ENCODE measurements at places on chromosomes 11 and 22.

GRCh38 chr22:47130883-47131631 is 368.6 kb downstream of the TBC1D22A start:
- DNase-seq, result no peak
- H3K4me1 ChIP-seq, result peaks cover 7% of the 10 kb centered on the region
- no peak overlapping the region for H3K4me3 ChIP-seq
- H3K36me3 ChIP-seq, result no peaks in the 10 kb centered on the region
- no peaks in the 10 kb centered on the region for H3K27me3 ChIP-seq
- no peak overlapping the region for H3K27ac ChIP-seq

DNA sequence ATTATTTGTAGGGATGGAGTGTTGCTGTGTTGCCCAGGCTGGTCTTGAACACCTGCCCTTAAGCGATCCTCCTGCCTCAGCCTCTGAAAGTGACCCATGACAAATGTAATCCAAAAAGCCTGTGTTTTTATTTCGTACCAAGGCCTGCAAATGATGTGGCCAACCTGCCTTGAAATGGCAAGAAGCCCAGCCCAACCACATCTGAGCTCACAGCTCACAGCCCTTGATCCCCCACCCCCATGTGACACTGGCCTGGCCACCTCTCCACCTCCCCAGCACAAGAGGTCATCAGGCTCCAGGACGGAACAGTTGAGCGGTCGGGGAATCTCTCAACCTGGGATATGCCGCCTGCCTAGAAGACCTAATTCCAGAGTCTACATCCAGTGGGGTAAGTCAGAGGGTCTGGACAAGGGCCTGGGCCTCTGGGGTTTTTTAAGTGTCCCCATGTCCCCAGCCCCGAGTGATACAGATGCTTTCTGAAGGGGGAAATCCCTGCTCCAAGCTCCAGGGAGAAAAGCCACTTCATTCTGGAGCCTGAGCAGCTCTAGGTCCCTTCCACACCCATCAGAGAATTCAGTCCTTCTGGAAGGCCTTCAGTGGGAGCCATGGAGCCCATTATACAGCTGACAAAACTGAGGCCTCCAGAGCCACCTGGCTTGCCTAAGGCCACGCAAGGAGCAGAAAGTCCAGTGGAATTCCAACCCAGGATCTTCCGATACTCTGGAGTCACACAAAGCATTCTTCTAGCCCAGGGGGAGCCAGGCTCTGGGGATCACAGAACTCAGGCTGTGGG is 70.7 kb downstream of the MN1 start:
- no peak overlapping the region for H3K27ac ChIP-seq
- H3K36me3 ChIP-seq, result no peaks in the 10 kb centered on the region
- no peak overlapping the region for H3K4me3 ChIP-seq

DNA sequence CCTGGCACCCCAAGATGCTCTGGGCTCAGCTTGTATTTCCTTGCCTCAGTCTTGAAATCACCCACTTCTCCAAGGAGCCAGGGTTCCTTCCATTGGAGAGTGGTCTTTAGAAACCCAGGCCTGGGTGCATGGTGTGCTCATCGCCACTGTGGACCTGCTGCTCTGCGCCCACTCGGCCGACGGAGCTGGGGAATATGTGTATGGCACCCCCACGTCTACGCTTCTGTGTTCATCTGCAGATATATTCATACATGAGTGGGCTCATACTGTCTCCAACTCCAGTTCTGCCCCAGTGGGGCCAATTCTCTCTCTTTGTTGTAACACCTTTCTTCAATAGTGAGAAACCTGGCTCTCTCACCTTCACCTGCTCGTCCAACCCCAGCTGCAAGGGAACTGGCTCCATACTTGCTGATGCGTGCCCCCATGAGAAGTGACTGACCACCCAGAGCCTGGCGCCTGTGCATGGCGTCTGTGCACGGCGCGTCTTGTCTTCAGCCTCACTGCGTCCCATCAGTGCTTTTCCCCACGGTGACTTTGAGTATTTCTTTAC is 39.8 kb downstream of the KCNQ1 start:
- H3K4me3 ChIP-seq, result no peak overlapping the region
- no peak overlapping the region for H3K27ac ChIP-seq
- no peaks in the 10 kb centered on the region for H3K36me3 ChIP-seq

DNA sequence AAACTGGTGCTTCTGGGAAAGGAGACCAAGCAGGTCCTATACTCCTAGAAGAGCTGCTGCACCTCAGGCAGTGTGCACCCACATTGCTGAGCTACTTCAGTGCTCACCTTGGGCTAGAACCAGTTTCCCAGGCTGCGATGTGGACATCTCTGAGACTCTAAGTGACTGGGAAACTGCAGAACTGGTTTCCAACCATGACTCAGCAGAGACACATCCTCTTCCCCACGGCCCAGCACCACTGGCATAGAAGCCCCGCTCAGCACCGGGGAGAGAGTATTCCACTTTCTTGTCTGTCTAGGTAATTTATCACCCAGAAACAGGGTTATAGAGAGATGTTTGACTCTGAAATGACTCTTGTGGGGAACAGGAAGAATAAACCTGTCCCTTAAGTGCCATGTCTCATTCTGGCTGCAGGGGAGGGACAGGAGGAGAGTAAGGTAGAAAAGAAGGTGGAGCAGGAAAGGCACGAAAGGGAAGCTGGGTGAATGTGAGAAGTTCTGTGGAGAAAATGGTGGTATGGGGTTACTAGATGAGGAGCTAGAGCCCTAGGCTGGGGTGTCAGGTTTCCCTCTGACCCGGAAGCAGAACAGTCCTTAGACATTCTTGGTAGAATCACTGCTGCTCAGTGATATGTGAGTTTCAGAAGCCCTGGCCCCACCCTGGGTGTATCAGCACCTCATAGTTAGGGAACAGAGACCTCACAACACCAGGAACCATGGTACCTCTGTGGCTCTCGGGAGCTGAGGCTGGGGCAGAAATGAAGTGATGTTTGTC is 340.4 kb upstream of the NCAM1 start:
- H3K27me3 ChIP-seq, result no peaks in the 10 kb centered on the region
- H3K4me3 ChIP-seq, result no peak overlapping the region
- H3K27ac ChIP-seq, result no peak overlapping the region
- no peak for DNase-seq

DNA sequence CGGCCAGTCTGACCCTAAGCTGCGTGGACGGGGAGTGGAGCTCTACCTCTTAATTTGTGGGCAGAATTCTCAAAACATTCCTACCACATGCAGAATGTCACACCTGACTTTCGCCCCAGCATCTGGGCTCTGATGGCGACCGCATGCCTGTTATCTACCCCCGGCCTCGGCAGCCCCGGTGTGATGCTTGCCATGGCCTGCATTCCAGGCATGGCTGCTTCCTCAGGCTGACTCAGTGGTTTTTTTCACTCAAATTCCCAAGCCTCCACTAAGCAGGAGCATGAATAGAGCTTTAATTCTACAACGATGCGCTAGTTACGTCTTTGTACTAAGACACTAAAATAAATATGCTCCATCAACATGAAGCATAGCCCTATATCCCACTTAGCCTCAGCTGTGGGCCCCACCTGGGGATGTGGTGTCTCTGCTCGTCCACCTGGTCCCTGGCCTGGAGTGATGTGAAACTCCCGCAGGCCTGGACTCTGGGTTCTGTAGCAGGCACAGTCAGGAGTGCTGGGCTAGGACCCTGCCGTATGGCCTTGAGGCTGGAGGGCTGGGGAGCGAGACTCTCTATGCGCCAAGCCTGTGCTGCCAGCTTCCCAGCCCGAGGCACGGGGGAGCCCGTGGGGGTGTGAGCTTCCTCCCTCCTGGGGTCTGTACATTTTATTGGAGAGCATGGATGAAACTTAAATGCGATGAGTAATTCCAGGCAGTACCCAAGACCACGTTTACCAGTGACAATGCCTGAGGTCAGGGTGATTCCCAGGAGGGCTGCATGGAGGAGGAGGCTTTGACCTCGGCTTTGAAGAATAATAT is 153.2 kb downstream of the CTTN start:
- no peak overlapping the region for H3K27ac ChIP-seq
- DNase-seq, result no peak
- H3K4me1 ChIP-seq, result no peaks in the 10 kb centered on the region
- no peak overlapping the region for H3K4me3 ChIP-seq

GRCh38 chr11:96388891-96389719 is 607 bp downstream of the CCDC82 start:
- peaks cover 9% of the 10 kb centered on the region for H3K36me3 ChIP-seq
- no peaks in the 10 kb centered on the region for H3K27me3 ChIP-seq
- DNase-seq, result no peak

GRCh38 chr11:89275966-89276365 is 98.3 kb downstream of the TYR start:
- H3K4me3 ChIP-seq, result no peak overlapping the region
- no peaks in the 10 kb centered on the region for H3K4me1 ChIP-seq
- H3K27me3 ChIP-seq, result no peaks in the 10 kb centered on the region
- DNase-seq, result no peak

- no peaks in the 10 kb centered on the region for H3K36me3 ChIP-seq
- H3K27ac ChIP-seq, result no peak overlapping the region
- H3K4me1 ChIP-seq, result no peaks in the 10 kb centered on the region
- H3K4me3 ChIP-seq, result no peak overlapping the region
These were observed 6.9 kb upstream of the NAA40 start for GRCh38 chr11:63931876-63932275.

DNA sequence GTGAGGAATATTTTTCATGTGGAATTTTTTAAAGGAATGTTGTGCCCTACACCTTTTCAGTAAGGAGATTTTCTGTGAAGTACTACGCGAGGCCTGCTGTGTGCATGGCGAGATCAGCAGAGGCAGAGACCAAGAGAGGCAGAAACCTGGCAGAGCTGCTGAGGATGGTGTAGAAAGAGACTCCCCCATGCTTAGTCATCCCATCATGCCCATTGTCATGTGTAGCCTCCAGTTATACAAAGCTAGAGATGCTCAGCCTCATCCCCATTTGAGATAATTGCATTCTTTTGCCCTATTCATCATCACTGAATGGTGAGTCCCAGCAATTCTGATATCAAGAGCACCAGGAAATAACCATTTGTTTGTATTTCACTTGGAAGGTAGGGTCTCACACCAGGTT is 3.0 kb upstream of the MS4A7 start:
- H3K36me3 ChIP-seq, result no peaks in the 10 kb centered on the region
- H3K27me3 ChIP-seq, result peaks cover 2% of the 10 kb centered on the region
- H3K27ac ChIP-seq, result no peak overlapping the region
- no peak overlapping the region for H3K4me3 ChIP-seq
- DNase-seq, result no peak

- H3K27me3 ChIP-seq, result no peaks in the 10 kb centered on the region
- peaks cover 10% of the 10 kb centered on the region for H3K4me1 ChIP-seq
- H3K4me3 ChIP-seq, result no peak overlapping the region
- no peaks in the 10 kb centered on the region for H3K36me3 ChIP-seq
- no peak for DNase-seq
These were observed 659.4 kb downstream of the METTL15 start for GRCh38 chr11:28767574-28767973.

DNA sequence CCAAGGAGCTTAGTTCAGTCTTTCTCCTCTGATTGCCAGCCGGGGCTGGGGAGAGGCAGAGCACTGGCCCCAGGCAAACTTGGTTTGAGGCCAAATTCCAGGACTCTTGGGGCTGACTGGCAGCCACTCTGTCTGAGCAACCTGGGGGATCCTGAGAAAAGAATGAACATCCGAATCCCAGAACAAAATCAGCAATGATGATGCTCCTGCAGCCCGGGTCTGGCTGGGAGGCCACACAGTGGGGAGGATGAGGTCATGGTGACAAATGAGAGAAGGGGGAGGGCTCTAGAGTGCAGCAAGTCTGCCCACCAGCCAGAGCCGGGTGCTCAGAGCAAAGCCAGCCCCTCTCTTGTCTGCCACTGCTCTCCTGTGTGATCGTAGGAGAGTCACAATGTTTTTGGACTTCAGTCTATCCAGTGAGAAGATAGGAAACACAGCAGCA is 71.8 kb upstream of the PAX6 start:
- no peak overlapping the region for H3K4me3 ChIP-seq
- DNase-seq, result no peak
- H3K27me3 ChIP-seq, result no peaks in the 10 kb centered on the region
- no peaks in the 10 kb centered on the region for H3K4me1 ChIP-seq
- no peak overlapping the region for H3K27ac ChIP-seq
- H3K36me3 ChIP-seq, result no peaks in the 10 kb centered on the region

- no peaks in the 10 kb centered on the region for H3K27me3 ChIP-seq
- no peak for DNase-seq
- no peaks in the 10 kb centered on the region for H3K4me1 ChIP-seq
These were observed 3.4 kb downstream of the PLAAT3 start for GRCh38 chr11:63610604-63611394.

DNA sequence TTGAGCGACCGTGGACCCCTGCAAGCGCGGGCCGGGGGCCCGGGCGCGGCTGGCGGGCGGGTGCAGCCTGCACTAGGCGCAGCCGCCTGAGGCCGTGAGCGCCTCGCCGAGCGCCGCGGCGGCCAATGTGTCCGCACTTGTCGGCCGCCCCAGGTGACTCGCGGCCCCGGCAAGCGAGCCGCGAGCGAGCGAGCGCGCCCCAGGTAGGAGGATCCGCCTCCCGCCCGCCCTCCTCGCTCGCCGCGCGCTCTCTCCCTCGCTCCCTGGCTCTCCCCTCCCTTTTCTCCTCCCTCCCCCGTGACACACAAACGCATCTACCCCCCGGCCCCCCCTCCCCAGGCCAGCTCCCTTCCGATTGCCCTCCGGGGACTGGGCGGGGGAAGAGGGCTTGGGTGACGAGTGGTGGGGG is at the start of gene WNT7B:
TSS of gene WNT7B (minus strand) at position 160 of the 409 bp plus-strand sequence. CDS start 408 bp downstream, outside the sequence.
- H3K27ac ChIP-seq, result peak within 1 kb of the TSS; percentile 68
- no peaks in the 10 kb centered on the region for H3K27me3 ChIP-seq
- H3K4me3 ChIP-seq, result peak within 1 kb of the TSS; percentile 72
- peaks cover 16% of the 10 kb centered on the region for H3K4me1 ChIP-seq
- no peaks in the 10 kb centered on the region for H3K36me3 ChIP-seq
- DNase-seq, result peak; percentile 83

DNA sequence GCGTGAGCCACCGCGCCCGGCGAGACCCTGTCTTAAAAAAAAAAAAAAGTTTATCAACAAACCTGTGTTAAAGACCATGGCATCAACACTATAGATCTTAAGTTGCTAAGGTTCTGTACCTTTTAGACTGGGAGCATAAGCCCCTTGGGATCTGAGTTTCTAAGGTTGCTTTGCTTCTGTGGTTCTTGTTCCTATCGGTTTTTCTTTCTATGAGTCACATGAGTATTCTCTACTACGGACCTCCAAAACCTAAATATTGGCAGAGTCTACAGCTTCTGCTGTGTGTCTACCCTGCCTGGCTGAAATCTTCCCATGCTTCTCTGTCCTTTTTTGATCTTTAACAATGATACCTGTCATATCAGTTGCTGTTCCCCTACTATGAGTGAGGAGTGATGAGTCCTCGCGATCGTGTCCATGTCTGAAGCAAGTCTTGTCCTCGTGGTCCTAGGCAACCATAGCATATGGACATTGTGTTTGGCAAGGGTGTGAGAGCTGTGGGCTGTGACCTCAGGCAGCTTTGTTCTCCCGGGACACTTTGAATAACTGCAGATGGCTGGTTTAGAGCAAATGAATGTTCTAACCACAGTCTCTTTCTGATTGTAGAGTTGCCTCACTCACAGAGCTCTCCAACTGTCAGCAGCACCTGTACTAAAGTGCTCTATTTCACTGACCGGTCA is 9.0 kb upstream of the DLAT start:
- H3K27me3 ChIP-seq, result no peaks in the 10 kb centered on the region
- peak overlapping the region; percentile 56 for H3K27ac ChIP-seq
- H3K4me1 ChIP-seq, result peaks cover 33% of the 10 kb centered on the region
- DNase-seq, result no peak
- H3K4me3 ChIP-seq, result no peak overlapping the region
- peaks cover 7% of the 10 kb centered on the region for H3K36me3 ChIP-seq

Data from RWPE2 (cell line).